A549 treated with DMSO at 1 μM for 4 hours (cell line): ENCODE measurements at places on chromosomes 1 and 21. TPM values are rescaled to one million over a fixed set of nuclear protein-coding genes. Genes with fewer than 3 reads are reported as not detected.

The AIRE gene
- total RNA-seq: not detected in 5 replicates

The TOMM20 gene
- total RNA-seq: 109 to 129 TPM (median 125 TPM) in 5 replicates

The MAN1C1 gene
- 0.21 to 0.30 TPM (median 0.24 TPM) in 5 replicates for total RNA-seq

The TDRKH gene
- 5.2 to 6.9 TPM (median 6.5 TPM) in 5 replicates for total RNA-seq

The AMY1A gene
- total RNA-seq: not detected in 5 replicates

The ANKRD35 gene
- total RNA-seq: not detected in 5 replicates

The COG2 gene
- total RNA-seq: 19.3 to 23.2 TPM (median 21.3 TPM) in 5 replicates

The NBPF10 gene
- total RNA-seq: 0.55 to 0.76 TPM (median 0.61 TPM) in 5 replicates

The ABCG1 gene
- total RNA-seq: 2.1 to 3.7 TPM (median 2.4 TPM) in 5 replicates

The SLAMF9 gene
- 0.17 to 0.41 TPM (median 0.31 TPM) in 5 replicates for total RNA-seq

The TRIM17 gene
- total RNA-seq: not detected in 5 replicates

The KANK4 gene
- total RNA-seq: 0.19 to 0.46 TPM (median 0.35 TPM) in 5 replicates

The KRTAP10-10 gene
- total RNA-seq: not detected in 5 replicates

The RBP7 gene
- 4.9 to 6.4 TPM (median 5.6 TPM) in 5 replicates for total RNA-seq

The AJAP1 gene
- total RNA-seq: not detected in 5 replicates

The PIGK gene
- total RNA-seq: 21.5 to 27.7 TPM (median 23.9 TPM) in 5 replicates

The SERTAD4 gene
- 0.61 to 1.8 TPM (median 0.91 TPM) in 5 replicates for total RNA-seq

The MROH7 gene
- not detected in 5 replicates for total RNA-seq

The MMP23B gene
- 0.52 to 1.0 TPM (median 0.83 TPM) in 5 replicates for total RNA-seq

The ZSCAN20 gene
- total RNA-seq: 1.7 to 2.0 TPM (median 1.9 TPM) in 5 replicates

The ALPL gene
- 0.19 to 0.47 TPM (median 0.31 TPM) in 5 replicates for total RNA-seq

The FCRL5 gene
- not detected in 5 replicates for total RNA-seq
